Left lung (tissue), 14 donors: ENCODE measurements at places on chromosomes 16 and 17. TPM values are rescaled to one million over a fixed set of nuclear protein-coding genes. Genes with fewer than 3 reads are reported as not detected.

Gene MYLK3
- 1.1 TPM for polyA plus RNA-seq

Gene TBX4
- 155 TPM for polyA plus RNA-seq

Gene SHISA9
- polyA plus RNA-seq = 0.21 TPM

Gene ST6GALNAC1
- polyA plus RNA-seq = 2.5 TPM

Gene KRT25
- not detected for polyA plus RNA-seq

Gene GP2
- 0.24 TPM for polyA plus RNA-seq

Gene C17orf100
- polyA plus RNA-seq = 5.4 TPM

Gene POLDIP2
- polyA plus RNA-seq = 64.0 TPM

Gene WIPF2
- polyA plus RNA-seq = 34.4 TPM

Gene GNAO1
- 20.8 TPM for polyA plus RNA-seq
